ENCODE measurements at places on chromosomes 11 and 22.

DNA sequence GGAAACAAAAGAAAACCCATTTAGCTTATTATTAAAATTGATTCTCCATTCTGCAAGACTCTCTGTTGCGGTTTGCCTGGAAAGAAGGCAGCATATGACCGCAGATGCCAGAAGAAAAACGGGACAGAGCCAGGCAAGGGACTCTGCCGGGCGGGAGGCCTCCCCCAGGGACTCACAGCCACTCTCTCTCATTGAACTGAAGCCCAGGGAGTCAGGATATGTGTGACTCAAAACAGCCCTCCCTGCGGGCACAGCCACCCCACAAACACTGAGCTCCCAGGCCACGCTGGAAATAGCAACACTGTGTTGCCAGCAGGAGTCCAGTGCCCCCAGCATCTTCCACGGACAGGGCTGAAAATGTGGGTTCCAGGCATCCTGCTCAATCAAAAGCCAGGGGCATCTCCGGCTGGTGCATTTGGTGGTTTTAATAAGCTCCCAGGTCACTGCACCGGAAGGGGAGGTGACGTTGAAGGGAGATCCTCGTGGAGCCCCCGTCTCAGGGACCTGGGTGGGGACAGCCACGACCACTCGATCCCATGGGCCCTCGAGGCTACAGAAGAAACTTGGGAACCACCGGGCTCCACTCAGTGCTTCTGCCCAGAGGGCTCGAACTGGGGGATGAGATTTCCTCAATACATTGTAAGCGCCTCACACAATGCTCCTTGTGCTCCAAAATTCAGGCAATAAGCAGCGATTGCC lies 624.5 kb downstream of the TBC1D22A start:
- no peak for DNase-seq

- no peak for DNase-seq
Observed at GRCh38 chr11:94010136-94010535, 11.0 kb upstream of the HEPHL1 start.

DNA sequence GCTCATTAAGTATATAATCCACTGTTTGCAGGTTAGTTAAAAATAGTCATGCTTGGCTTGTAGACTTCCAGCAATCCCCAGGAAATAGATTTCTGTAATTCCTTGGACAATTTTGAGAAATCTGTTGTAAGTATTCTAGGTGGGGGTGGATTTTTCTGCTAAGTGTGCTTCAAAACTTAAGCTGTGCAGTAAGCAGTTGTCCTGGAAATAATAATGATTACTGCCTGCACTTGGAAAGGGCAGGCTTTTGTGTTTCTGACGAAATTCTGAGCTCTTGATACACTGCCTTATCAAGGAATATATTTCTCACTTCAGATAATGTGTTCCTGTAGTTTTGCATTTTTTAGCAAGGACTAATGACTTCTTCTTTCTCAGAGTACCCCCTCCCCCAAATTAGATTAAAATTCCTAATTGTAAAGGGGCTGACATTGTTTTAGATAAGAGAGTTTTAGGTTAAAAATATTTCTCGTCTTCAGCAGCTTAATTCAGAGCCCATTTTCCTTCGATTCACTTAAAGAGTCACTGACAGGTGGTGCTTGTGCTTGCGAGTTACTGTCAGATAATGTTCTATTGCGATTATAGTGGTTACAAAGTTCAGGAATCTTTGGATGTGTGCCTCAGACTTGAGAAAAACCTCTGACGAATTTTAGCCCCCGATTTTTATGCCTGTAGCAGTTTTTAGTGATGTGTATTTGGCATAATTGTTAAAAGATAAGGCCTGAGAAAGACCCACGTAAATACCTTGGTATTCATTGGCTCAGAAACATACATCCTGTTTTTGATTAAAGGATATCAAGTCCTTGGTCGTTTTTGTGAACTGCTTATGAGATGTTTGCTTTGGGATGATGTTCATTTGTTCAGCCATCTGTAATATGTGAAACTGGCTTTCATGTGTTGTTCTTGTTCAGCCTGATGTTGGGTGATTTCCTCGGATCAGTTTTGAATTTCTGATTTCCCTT lies 120.5 kb downstream of the HIPK3 start:
- no peak for DNase-seq

GRCh38 chr11:13721760-13722159 lies 53.3 kb downstream of the FAR1 start:
- DNase-seq = peak; percentile 15

GRCh38 chr22:25644122-25644521 lies 79.6 kb downstream of the GRK3 start:
- no peak for DNase-seq

- peak; percentile 58 for DNase-seq
Observed at GRCh38 chr11:60914633-60915247, 782 bp downstream of the TMEM109 start.

DNA sequence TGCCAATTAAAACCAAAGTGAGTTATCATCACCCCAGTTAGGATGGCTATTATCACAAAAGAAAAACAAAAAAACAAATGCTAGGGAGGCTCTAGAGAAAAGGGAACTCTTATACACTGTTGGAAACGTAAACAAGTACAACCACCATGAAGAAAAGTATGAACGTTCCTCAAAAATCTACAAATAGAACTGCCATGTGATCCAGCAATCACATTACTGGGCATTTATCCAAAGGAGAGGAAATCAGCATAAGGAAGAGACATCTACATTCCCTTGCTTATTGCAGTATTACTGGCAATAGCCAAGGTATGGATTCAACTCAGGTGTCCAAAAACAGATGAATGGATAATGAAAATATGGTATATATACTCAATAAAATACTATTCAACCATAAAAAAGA lies 1145.1 kb downstream of the LRRC4C start:
- DNase-seq = peak; percentile 49

DNA sequence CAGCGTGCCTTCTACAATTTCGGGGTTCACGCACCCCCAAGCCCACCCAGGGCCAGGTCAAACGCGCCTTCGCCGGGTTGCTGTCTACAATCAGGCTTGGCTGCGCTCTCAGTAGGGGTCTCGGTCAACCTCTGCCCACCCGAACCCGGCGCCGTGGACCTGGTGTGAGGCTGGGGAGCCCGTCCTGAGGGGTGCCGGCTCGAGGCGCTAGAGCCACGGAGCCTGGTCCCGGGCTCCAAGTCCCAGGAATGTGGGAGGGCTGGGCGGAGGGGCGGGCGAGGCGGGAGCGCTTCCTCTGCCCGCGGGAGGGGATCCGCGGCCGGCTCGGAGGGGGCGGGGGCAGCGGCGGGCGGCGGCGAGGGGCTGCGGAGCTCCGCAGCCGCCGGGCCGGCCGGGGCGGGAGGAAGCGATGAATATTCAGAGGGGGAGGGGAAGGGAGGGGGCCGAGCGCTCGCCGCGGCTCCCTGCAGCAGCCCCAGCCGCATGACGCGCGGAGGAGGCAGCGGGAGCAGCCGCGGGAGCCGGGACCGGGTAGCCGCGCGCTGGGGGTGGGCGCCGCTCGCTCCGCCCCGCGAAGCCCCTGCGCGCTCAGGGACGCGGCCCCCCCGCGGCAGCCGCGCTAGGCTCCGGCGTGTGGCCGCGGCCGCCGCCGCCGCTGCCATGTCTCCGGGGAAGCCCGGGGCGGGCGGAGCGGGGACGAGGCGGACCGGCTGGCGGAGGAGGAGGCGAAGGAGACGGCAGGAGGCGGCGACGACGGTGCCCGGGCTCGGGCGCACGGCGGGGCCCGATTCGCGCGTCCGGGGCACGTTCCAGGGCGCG lies at the start of gene PTPRJ:
Gene PTPRJ (plus strand): TSS at position 472 of the 819 bp plus-strand sequence. CDS start 354 bp downstream, outside the sequence.
- DNase-seq = peak; percentile 60

- DNase-seq = no peak
Observed at GRCh38 chr22:47802421-47802820, 1040.0 kb downstream of the TBC1D22A start.

GRCh38 chr11:35126879-35127581 lies 11.9 kb upstream of the CD44 start:
- no peak for DNase-seq

GRCh38 chr11:1853376-1854131 lies 670 bp downstream of the LSP1 start:
- DNase-seq = no peak

DNA sequence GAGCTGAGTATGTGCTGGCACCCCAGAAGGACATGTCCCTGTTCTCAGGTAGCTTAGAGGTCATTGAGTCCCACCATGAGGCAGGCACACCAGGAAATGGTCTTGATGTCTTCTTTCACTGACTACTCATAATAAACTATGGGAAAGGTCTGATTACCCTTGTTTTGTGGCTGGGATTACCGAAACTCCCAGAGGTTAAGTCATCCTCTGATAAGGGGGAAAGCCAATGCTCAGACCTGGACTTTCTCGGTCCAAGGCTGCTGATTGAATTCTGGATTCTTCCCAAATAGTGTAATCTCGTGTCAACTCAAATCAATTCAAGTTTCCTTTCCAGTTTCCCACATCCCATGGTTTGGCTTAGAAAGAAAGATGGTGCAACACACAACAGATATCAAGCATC lies 3.7 kb upstream of the CD44 start:
- peak; percentile 21 for DNase-seq

- DNase-seq = no peak
Observed at GRCh38 chr11:117187799-117188481, 9.4 kb downstream of the SIDT2 start.

- no peak for DNase-seq
Observed at GRCh38 chr11:521177-521688, 14.1 kb downstream of the HRAS start.

DNA sequence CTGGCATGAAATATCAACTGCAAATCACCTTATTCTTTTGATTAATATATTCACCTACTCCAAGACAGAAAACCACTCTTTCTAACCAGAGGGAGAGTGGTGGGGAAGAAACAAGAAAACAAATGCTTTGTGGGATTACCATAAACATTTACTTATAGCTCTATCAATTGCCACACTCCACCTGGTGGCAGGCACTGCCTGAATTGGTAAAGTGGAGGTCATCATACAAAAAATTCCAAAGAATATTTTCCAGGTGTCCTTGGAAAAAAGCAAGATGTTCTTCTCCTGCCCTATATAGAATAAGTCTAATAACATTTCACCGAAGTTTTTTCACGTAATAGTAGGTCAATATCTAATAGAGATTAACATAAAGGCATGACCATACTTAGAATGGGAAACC lies 45.3 kb downstream of the PHF21A start:
- no peak for DNase-seq

DNA sequence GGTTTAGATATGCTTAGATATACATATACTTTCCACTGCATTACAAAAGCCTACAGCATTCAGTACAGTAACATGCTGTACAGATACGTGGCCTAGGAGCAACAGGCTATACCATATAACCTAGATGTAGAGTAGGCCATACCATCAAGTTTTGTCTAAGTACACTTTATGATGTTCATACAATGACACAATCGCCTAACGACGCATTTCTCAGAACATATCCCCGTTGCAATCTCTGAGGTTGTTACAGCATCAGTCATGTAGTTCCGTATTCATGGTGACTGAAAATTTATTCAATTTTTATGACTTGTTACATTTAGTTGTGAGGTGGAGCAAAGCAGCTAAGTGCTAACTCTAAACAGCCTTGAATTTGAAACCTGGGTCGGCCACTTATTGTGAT lies 6.7 kb downstream of the ZBTB44 start:
- DNase-seq = no peak

DNA sequence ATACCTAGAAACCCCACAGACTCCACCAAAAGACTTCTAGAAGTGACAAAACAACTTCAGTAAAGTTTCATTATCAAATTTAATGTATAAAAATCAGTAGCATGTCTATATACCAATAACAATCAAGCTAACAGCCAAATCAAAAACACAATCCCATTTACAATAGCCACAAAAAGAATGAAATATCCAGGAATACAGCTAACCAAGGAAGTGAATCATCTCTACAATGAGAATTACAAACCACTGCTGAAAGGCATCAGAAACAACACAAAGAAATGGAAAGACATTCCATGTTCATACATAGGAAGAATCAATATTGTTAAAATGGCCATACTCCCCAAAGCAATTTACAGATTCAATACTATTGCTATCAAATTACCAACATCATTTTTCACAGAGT lies 46.0 kb downstream of the PRCP start:
- DNase-seq = no peak

GRCh38 chr11:15884141-15884540 lies 472.2 kb downstream of the SOX6 start:
- no peak for DNase-seq
